ENCODE measurements at places on chromosomes 6 and 20.

DNA sequence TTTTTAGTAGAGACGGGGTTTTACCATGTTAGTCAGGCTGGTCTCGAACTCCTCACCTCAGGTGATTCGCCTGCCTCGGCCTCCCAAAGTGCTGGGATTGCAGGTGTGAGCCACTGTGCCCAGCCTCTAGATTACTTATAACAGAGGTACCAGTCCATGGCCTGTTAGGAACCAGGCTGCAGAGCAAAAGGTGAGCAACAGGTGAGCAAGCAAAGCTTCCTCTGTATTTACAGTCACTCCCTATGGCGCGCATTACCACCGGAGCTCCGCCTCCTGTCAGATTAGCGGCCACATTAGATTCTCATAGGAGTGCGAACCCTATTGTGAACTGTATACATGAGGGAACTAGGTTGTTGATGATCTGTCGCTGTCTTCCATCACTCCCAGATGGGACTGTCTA, 178.0 kb upstream of the SALL4 start:
- no peak for DNase-seq

DNA sequence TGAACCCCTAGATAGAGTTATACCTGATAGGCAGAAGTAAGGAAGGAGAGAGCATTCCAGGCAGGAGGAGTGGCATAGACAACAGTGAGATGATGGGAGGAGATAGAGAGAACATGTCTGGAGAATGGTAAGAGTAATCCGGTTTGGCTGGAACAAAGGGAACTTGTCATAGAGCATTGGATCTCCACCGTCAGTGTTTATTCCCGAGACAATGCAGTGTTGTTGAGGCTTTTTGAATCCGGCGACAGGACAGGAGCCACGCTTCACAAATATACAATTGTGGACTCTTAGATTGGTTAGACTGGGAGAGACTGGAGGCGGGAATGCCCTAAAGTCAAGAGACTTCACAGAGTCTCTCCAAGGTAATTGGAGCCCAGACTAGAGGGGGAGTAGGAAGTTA, 119.8 kb downstream of the ANKS1A start:
- no peak for DNase-seq

- no peak for DNase-seq
Observed at GRCh38 chr6:43932259-43933147, 162.5 kb downstream of the VEGFA start.

DNA sequence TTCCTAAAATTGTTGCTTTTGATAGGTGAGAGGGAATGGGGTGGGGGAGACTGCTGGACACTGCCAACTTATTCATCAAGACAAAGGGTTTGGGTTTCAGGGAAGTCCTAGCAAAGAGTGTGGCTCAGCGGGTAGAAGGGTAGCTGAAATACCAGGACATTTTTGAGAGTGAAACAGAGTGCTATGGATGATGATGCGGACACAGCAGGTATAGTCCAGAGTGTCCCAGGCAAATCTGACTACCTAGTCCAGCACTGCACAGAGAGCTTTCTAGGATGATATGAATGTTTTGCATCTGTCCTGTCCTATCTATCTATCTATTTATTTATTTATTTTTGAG, 154.3 kb downstream of the BCAS1 start:
- peak; percentile 32 for DNase-seq

GRCh38 chr20:35344354-35344837, 52.2 kb upstream of the FAM83C start:
- DNase-seq = no peak

- no peak for DNase-seq
Observed at GRCh38 chr6:79813143-79813850, 134.1 kb downstream of the ELOVL4 start.

- no peak for DNase-seq
Observed at GRCh38 chr6:55819811-55820210, 55.6 kb downstream of the BMP5 start.

GRCh38 chr6:148138573-148138972, 204.1 kb upstream of the SASH1 start:
- no peak for DNase-seq

DNA sequence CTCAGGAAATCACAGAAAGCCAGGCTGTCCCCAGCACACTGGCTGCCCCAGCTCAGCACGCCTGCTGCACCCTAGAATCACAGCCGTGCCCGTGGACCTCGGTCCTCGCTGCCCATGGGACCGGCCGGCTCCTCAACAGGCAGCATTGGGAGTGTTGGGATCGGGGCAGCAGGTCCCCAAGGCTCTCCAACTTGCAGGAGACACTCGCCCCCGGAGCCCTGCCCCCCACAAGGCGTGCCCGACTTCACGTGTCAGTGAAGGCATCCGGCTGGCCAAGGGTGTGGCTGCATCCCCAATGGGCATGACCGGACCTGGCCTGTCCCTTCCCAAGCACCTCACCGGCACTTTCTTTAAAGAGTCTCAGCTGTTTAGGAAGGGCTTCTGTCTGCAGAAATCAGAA, 3.0 kb upstream of the NTSR1 start:
- no peak for DNase-seq

DNA sequence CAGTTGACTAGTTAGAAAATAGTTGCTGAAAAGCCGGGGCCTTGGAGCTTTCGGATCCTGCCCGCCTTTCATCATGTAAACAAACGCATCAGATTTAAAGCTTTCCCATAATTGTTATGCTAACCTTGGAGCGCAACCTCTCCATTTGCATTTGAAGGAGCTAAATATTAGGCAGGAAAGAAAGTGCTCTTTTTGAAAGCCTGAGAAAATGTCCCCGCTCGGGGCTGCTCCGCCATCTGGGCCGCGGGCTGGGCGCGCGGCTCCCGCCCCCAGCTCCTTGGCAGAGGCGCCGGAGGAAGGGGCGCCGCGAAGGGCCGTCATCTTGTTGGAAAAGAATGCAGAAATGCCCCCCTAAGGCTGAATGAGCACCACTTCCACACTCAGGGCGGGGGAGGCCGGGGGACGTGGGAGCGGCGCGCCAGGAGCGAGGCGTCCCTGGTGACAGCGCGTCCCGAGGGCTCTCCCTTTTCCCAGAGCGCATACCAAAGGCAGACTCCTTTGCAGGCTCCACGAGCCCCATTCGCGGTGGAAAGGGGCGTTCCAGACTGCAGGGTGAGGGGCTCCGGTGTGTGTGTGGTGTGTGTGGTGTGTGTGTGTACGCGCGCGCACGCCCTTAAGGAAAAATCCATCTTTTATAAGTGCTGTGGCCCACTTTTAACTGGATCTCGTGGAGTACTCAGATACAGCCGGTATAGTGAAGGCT, 145.6 kb upstream of the ID4 start:
- peak; percentile 55 for DNase-seq

DNA sequence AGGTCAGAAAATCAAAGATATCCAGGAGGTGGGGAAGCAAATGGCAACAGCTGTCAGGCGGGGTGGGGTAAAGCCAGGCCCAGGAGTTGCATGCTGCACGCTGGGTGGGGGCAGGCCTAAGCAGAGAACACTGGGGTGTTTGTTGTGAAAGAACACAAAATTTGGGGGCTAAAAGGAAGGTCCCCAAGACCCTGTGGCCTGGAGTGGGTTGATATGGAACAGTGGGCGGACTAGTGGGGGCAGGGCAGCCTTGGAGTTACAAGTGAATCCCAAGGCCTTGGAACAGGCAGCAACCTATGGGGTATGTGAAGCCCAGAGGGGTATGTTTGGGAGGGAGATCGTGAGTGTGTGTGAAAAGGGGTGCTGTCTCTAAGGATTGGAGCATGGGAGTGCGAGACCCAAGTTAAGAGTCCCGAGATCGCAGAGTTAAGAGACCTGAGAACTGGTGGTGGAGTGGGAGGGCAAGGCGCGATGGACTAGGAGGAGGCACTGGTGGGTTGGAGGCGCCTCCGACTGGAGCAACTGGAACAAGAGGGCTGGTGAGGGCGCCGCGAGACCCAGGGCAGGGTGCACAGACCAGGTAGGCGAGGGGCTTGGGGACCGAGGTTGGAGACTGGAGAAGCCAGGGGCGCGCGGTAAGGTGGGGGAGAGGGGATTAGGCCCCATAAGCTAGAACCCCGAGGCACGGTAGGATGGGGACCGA, 658 bp downstream of the CUL7 start:
- DNase-seq = no peak

- no peak for DNase-seq
Observed at GRCh38 chr6:67345946-67346345, 1289.1 kb upstream of the ADGRB3 start.

DNA sequence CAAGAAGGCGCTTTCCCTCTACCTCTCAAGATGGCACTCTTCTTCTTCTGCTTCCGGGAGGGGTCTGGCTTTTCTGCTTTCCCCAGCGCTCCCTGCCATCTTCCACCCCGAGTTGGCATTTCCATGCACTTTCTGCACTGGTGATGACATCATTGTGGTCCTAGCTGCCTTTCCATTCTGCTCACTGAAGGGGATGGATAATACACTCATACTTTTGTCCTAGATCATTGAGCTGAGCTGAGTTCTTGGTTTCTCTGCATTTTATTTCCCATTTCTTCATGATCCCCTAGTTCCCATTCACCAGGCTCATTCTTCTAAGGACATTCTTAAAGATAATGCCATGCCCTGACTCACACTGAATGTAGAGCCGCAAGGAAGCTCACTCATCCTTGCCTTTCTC, 96.7 kb downstream of the EDN1 start:
- no peak for DNase-seq

DNA sequence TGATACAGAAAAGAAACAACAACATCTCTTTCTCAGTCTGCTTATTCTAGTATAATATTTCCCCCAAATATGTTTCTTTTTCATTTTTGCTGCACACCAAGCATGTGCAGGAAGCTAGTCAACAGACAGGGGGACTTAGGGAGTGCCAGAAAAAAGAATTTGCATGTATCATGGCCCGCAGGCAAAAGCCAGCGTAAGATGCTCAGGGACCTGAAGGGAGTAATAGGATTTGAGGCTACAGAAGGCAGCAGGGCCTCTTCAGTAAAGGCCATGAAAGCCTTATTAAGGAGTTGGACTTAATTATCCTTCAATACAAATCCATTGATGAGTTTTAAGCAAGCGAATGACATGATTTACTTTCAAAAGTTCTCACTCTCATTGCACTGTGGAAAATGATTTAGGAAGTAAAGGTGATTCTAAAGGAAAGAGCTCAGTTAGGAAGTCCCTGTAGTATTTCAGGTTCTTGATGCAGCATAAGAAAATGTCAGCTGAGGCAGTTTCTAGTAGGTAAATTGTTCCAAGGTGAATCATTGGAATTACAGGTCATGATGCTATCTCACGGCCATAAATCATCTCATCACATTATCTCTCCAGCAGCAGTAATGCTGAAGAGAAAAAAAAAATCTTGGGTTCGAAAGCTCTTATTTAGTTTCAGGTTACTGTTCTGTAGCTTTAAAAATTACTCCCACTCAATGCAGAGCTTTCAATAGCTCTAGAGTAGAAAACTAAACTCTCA, 94.8 kb downstream of the PTCHD4 start:
- no peak for DNase-seq

GRCh38 chr6:150739711-150740349, 125.7 kb upstream of the MTHFD1L start:
- DNase-seq = no peak
